ENCODE measurements at places on chromosomes 1 and 21. TPM values are rescaled to one million over a fixed set of nuclear protein-coding genes. Genes with fewer than 3 reads are reported as not detected.
A peak's percentile ranks its signal among the peaks of the same experiment; 100 is the strongest.

SLAMF7 gene
- 4.9 TPM for total RNA-seq

USH2A gene
- 0.02 TPM for total RNA-seq

PWP2 gene
- 2.3 TPM for total RNA-seq

ATP6V1G3 gene
- not detected for total RNA-seq

SYT14 gene
- 0.03 TPM for total RNA-seq

RNU1-1 gene
- 2,517 TPM for total RNA-seq

OR2T35 gene
- total RNA-seq = not detected

CFHR1 gene
- total RNA-seq = 0.32 TPM

PTPRU gene
- total RNA-seq = 4.8 TPM

IL22RA1 gene
- total RNA-seq = 17.3 TPM

ELF3 gene
- total RNA-seq = 749 TPM

PLA2G2D gene
- total RNA-seq = 0.25 TPM

GPR153 gene
- 21.0 TPM for total RNA-seq

PTAFR gene
- total RNA-seq = 2.2 TPM

DMRTA2 gene
- total RNA-seq = not detected

GRCh38 chr1:40313329-40313957 lies 3.6 kb downstream of the COL9A2 start:
- no peak for DNase-seq

GRCh38 chr1:151820940-151821339 lies 10.7 kb downstream of the RORC start:
- DNase-seq = no peak

GRCh38 chr1:176602388-176603004 lies 139.5 kb downstream of the PAPPA2 start:
- no peak for DNase-seq

GRCh38 chr1:223620297-223620897 lies 45.1 kb downstream of the CAPN8 start:
- DNase-seq = no peak

DNA sequence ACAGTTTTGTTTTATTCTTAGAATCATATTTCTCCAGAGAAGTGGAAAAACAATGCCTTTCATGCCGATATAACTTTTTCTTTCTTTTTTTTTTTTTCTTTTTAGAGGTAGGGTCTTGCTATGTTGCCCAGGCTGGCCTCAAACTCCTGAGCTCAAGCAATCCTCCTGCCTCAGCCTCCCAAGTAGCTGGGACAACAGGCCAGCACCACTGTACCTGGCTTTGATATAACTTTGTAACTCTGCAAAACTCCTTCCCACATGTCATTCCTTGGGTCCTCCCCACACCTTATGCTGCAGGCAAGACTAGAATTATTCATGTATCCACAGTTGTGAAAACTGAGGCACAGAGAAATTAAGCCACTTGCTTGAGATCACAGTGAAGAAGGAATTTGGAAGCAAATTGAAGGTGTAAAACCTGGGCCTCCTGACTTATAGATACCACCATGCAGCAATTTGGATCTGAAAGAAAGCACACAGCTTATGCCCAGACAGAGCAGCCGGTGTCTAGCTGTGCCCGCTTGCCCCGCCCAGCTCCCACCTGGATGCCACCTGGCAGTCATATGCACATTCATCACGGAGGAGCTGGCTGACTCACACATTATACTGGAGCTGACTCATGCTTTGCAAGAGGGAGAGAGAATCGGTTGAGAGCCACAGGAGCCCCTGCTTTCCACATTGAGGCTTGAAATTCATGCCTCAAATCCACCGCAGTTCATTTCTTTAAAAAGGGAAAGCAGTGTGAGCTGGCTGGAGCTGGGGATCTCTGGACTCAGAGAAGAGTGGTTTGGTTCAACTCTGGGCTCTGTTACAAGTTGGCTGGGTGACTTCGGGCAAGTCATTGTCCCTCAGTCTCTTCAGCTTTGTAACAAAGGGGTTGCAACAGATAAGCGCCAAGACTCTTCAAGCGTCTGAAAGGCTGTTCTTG lies 8.3 kb upstream of the SLC2A1 start:
- peak; percentile 82 for DNase-seq

DNA sequence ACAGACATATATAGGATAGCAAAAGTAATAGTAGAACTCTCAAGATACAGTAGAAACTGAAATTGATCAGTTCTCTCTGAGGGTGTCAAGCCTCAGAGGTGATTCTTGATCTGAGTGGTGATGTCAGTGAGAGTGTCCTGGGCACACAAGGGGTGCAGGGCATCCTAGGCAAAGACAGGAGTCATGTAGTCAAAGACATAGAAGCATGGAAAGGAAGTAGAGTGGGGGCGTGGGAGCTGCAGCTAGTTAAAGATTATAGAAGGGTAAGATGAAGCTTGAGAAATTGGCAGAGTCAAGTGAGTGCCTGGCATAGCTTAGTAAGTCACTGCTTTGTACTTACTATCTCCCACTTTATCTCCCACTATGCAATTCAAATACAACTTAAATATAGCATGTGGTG lies 22.8 kb downstream of the CDC7 start:
- DNase-seq = no peak

GRCh38 chr1:52792036-52792435 lies 50.5 kb upstream of the ZYG11A start:
- no peak for DNase-seq

DNA sequence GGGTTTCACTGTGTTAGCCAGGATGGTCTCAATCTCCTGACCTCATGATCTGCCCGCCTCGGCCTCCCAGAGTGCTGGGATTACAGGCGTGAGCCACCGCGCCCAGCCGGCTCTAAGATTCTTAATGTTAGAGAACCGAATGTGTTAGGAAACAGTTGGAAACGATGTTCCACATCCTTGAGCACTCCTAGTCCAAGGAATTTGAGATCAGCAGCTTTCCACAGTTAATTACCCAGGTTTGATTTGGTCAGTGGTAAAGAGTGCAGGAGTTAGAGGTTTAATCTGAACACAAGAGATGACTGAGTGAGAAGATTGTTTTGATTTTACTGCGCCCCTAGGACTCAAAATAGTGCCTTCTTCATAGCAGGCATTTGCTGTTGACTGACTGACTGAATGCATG lies 75.9 kb upstream of the BMP8A start:
- no peak for DNase-seq

GRCh38 chr21:42263591-42264131 lies 44.7 kb downstream of the ABCG1 start:
- no peak for DNase-seq

- DNase-seq = no peak
Observed at GRCh38 chr1:210231846-210232510, 618 bp upstream of the SERTAD4 start.

DNA sequence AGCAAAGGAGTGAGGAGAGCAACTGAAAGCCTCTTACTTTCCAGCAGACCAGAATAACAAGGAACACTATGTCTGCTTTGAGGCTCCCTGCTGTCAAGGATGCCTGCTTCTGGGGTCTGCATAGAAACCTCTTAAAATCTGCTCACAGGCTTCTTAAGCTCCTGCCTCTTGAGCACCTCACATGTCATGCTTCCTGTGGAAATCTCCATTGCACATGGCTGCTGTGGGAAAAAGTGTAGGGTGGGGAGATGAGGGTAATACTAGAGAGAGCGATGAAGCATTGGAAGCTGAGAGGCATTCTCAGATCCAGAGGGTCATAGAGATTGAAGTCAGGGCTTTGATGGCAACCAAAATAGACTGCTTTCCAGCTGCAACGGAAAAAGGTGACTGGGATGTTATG lies 6.2 kb upstream of the HLX start:
- DNase-seq = no peak

DNA sequence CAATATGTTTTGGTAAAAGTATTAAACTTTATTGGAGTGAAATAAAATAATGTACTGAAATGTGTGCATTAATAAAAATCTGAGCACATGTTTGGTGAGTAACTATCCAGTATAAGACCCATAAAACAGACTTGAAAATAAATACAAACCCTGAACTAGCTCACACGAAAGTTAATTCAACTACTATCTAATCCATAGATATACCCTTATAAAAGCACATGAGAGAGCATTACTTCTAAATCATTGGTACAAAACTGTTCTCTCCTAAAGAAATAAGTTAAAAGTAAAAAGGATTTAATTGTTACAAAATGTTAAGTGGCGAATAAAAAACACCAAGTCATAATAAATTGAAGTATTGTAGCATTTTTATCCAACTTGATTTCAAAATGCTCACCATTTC lies 295.6 kb downstream of the PTPRC start:
- no peak for DNase-seq

DNA sequence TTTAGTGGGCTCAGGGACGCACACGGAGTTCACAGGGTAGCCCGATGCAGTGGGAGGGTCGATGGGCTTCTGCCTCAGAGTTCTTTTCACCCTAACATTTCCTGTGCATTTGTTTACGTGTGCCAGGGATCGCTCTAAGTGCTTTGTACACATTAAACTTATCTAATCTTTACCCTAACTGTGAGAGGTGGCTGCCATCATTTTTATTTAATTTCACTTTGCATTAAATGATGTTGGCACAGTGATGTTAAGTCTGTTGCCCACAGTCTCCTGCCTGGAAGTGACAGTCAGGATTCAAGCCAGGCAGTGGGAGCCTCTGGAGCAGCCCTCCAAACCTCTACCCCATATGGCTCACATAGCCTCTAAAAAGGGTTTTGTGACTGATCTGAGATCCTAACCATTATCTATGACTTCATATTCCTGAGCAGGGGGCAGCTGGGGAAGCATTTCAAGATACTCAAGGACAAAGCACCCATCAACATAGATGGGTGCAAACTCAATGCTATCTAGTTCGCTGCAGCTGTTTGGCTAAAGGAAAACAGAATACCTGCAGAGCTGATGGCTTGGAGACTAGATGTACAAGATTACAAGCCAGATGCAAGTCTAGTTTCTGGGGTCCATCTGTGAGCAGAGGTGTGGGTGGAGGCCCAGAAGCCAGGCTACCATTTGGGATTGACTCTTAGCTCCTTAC lies 303.8 kb downstream of the DISC1 start:
- DNase-seq = no peak

- DNase-seq = no peak
Observed at GRCh38 chr1:198361237-198361767, 179.2 kb downstream of the ATP6V1G3 start.

DNA sequence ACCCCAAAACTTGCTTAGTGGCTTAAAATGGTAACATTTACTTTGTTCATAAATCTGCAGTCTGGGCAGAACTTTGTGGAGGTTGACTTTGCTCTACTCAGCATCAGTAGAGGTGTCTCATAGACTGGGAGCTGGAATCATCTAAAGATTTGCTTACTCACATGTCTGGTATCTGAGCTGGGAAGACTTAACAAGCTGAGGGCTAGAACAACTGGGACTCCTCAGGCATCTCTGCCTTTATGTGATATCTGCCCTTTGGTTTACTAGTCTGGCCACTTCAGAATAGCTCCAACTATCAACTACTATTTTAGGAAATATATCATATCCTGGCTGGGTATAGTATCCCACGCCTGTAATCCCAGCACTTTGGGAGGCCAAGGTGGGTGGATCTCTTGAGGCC lies 82.5 kb downstream of the C4BPA start:
- no peak for DNase-seq

- DNase-seq = peak; percentile 78
Observed at GRCh38 chr21:15134701-15135470, 70.1 kb upstream of the NRIP1 start.

DNA sequence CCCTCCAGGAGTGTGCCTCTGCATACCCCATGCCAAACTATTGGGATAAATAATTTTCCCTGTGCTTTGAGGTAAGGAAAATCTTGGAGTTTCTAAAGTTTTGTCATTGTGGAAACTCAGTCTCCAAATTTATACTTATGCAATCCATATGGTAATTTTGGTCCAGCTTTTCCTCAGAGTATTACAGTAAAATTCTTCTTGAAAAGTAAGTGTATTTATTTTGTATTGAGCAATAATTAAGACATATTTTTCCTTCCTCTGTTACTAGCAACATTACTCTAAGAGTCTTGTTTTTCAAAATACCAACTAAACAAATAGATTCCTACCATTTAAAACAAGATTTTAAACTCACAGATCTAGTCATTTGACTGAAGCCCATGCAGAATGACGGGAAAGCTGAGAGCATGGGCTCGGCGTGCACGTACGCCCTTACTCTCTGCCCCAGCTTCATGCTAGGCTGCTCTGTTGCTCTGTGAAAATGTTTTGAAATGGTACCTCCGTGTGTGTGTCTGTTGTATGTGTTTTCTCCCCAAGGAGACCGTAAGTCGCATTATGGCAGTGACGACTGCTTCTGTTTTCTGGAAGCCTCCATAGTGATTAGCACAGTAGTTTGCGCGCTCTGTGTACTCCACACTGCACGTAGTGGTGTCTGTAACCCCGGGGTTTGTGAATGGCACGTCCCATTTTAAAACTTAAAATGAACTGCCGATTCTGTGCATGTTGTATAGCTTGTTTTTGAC lies 165.3 kb downstream of the SDCCAG8 start:
- no peak for DNase-seq

GRCh38 chr1:115296981-115297380 lies 41.1 kb downstream of the NGF start:
- no peak for DNase-seq

- no peak for DNase-seq
Observed at GRCh38 chr1:155529109-155529508, 33.5 kb downstream of the ASH1L start.

- no peak for DNase-seq
Observed at GRCh38 chr1:18721041-18721440, 90.4 kb downstream of the PAX7 start.

GRCh38 chr1:71828431-71829012 lies 453.8 kb downstream of the NEGR1 start:
- DNase-seq = peak; percentile 21

DNA sequence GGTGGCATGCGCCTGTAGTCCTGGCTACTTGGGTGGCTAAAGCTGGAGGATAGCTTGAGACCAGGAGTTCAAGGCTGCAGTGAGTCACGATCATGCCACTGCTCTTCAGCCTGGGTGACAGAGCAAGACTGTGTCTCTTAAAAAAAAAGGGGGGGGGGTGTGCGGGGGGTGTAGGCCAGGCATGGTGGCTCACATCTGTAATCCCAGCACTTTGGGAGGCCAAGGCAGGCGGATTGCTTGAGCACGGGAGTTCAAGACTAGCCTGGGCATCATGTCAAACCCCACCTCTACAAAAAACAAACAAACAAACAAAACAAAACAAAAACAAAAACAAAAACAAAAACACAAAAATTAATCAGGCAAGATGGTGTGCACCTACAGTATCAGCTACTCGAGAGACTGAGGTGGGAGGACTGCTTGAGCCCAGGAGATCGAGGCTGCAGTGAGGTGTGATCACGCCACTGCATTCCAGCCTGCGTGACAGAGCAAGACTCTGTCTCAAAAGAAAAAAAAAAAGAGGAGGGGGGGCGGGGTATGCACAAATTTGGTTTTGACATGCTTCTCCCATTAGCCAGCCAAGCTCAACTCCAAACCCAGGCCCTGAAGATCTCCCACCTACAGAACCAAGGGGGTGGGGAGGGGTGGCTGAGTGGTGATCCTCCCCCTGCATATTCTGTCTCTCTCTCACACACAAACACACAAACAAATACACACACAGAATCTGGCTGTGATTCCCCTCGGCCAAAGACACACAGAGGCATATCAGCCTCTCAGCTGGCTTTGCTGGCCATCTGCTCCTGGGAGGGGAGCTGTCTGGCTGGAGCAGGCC lies 3.1 kb downstream of the PTAFR start:
- DNase-seq = no peak
